ENCODE measurements at places on chromosomes 16 and 17.

DNA sequence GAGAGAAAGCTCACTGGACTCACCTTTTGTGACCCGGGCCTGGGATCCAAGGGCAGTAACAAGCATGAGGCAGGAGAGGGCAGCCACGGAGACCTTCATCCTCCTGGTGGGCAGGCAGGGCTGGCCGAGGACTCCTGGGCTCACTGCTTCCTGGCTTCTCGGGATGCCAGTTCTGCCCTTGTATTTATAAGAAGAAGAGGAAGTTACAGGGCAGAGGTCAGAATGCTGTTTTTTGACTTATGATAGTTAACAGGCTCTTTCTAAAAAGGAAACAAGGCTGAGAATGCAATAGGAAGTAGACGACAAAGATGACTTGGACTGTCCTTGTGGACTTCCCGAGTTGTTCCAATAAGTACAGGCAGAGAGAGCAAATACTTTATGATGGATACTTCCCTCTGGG is at the start of gene CCL23:
Gene CCL23, minus strand, starts transcription at position 174 of the 400 bp plus-strand sequence. Its CDS starts 75 bp downstream, at position 99.
- DNase-seq = no peak

GRCh38 chr17:69254187-69254586 is 25.6 kb upstream of the ABCA10 start:
- DNase-seq = no peak

DNA sequence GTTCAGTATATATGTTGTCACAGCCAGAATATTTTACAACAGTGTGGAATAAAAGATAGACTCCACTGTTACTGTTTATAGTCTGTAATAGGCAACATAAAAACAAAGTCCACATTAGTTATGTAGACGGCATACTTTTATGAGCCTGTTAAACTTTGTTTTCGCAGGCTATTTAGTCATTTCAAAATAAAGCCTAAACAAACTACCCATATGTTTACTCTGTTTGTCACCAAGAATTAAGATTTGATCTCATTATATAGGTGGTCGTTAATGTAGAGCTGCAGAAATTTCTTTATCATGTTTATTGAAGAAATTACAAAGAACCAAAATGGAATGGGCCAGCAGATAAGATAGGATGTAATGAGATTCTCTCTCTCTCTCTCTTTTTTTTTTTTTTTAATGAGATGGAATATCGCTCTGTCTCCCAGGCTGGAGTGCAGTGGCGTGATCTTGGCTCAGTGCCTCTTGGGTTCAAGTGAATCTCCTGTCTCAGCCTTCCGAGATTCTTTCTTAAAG is 943.8 kb upstream of the SOX9 start:
- no peak for DNase-seq

GRCh38 chr17:13114601-13115031 is 96.8 kb upstream of the ELAC2 start:
- DNase-seq = no peak

- DNase-seq = no peak
Observed at GRCh38 chr16:85225257-85225656, 113.0 kb upstream of the CIBAR2 start.

- no peak for DNase-seq
Observed at GRCh38 chr17:19539040-19539399, 5.4 kb downstream of the SLC47A1 start.

GRCh38 chr17:57097832-57098421 is 12.9 kb downstream of the AKAP1 start:
- DNase-seq = no peak

- peak; percentile 87 for DNase-seq
Observed at GRCh38 chr17:63774141-63774968, at the start of gene DDX42. Gene DDX42 (plus strand): TSS chr17:63774170. CDS start chr17:63787050, 12,880 bp downstream.

DNA sequence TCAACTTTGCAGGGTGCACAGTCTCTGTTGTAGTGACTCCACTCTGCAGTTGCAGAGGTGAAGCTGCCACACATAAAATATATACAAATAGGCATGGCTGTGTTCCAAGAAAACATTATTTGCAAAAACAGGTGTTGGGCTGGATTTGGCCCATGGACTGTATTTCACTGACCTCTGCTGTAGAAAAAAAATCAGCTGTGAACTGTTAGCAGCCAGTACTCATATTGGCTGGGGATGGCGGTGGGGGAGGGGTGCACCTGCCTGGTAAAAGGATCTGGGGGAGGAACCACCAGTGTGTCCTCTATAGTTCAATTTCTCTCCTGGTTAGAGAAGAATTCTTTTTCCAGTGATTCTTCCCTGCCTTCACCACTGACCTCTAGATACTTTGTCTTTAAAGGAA is 50.0 kb downstream of the SHISA9 start:
- DNase-seq = no peak

- DNase-seq = peak; percentile 41
Observed at GRCh38 chr17:32659419-32659842, 172.6 kb downstream of the CDK5R1 start.

DNA sequence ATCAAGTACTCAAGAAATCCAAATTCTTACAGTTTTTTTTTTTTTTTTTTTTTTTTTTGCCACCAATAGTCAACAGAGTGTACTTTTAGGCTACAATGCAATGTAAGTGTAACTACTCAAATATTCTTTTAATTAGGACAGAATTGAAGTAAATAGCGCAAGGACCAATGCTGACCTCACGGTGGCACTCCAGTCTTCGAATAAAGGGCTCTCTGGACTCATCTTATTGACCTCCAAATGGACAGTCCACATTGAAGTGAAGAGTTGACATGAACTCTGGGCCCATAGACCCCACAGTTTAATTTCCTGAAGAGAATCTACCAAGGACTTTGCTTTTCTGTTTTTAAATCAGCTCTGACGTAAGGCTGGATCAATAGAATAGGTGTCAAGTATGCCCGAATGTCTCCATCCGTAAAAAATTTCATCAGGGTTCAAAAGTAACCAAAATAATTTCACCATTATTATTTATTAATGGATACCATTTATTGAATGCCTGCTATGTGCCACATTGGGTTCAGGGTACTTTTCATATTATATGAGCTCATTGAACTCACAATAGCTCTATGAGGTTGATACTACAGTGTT is 7.3 kb upstream of the DDX52 start:
- DNase-seq = no peak
